CD4-positive, CD25-positive, alpha-beta regulatory T cell (primary cell): ENCODE measurements at places on chromosomes 5 and 9. TPM values are rescaled to one million over a fixed set of nuclear protein-coding genes. Genes with fewer than 3 reads are reported as not detected.

The KIF20A gene
- polyA plus RNA-seq, result 0.31 TPM

The ADAMTS13 gene
- 0.10 TPM for polyA plus RNA-seq

The MAMDC4 gene
- not detected for polyA plus RNA-seq

The PTGS1 gene
- 0.83 TPM for polyA plus RNA-seq

The MAP1B gene
- polyA plus RNA-seq, result 0.15 TPM

The PLEKHG4B gene
- not detected for polyA plus RNA-seq
